Posterior vena cava (tissue), 2 donors: ENCODE measurements at places on chromosomes 12 and 14. TPM values are rescaled to one million over a fixed set of nuclear protein-coding genes. Genes with fewer than 3 reads are reported as not detected.

GRCh38 chr12:20426191-20426590 is 57.9 kb downstream of the PDE3A start:
- peak; percentile 86 for DNase-seq

DNA sequence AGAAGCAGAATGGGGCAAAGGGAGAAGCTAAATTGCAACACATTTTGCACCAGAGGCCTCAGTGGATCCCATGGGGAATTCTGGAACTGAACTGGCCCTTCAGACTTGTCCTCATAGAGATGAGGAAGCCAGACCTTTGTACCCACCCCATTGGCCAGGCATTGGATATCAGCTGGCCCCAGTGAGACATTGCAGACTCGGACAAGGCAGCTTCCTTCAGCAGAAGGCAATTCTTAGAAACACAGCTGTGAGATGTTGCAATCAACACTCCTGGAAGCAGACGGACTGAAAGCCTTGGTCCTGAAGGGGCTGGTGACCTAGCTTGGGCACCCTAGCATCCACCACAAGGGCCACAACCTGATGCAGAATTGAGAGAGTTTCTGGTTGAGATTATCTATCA is 218.1 kb downstream of the MSRB3 start:
- no peak for DNase-seq

The IL26 gene
- not detected for total RNA-seq

GRCh38 chr14:104685216-104685997 is 4.0 kb upstream of the INF2 start:
- DNase-seq = no peak

- DNase-seq = no peak
These were observed 1.2 kb downstream of the VWF start for GRCh38 chr12:6123258-6123657.

DNA sequence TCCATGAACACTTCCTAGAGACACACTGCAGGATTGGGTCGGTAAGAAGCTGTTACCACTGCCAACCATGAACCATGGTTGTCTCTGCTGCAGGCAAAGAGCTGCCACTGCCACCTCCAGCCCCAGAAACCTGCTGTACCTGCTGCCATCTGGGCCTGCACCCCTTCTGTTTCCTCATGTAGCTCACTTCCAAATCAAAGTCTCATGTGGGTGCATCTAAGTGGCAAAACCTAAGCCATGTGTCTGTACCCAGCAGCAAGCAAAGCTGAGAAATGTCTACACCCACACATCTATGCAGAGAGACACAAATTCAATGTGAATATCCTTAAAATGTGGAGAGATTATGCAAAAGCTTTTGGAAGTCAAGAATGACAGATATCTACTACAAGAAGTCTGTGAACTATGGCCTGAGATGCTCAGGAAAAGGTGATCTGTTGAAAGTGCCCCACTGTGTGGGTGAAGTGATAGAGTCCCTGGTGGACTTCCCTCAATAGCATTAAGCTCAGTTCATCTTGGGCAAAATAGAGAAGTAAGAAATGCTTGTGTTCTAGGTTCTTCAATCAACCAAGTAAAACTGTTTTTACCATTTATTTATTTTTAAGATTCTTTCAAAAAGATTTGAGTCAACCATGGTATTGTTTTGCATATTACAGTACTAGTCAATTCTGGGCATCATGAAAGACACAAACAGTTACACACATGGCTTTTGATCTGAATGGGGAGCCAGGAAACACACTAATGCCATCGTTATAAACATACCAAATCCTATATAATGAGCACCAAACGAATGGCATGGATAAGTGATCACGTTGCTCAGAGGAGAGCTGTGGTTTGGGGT is 64.4 kb downstream of the FOS start:
- no peak for DNase-seq

DNA sequence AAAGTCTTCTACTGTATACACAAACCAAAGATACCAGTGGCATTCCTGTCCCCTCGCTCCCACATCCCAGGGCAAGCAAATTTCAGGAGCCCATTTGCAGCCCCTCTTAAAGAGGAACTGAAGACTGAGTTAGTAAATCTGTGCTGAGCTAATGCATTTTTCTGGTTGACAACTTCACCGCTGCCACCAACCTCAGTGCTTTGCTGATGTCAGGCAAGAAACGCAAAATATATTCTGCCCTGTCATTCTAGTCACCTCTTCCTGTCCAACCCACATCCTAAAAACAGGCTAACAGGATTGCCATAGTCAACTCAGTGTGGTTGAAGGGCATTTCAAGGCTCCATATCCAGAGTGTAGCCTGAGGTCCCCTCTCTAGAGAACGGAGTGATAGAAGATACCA is 59.4 kb upstream of the FICD start:
- no peak for DNase-seq

The SPIC gene
- total RNA-seq = not detected

The SIX4 gene
- total RNA-seq = 1.3 TPM

GRCh38 chr12:6953442-6954315 is 2.5 kb downstream of the PTPN6 start:
- peak; percentile 90 for DNase-seq

The MBIP gene
- 19.3 TPM for total RNA-seq

The PKP2 gene
- total RNA-seq = 3.6 TPM

GRCh38 chr12:13144266-13144828 is 40.9 kb upstream of the GSG1 start:
- DNase-seq = no peak

The TCTN1 gene
- 24.0 TPM for total RNA-seq

- no peak for DNase-seq
These were observed 154.8 kb downstream of the PRKCH start for GRCh38 chr14:61476105-61476753.

GRCh38 chr14:52575858-52576257 is 23.2 kb downstream of the GPR137C start:
- DNase-seq = no peak

- peak; percentile 96 for DNase-seq
These were observed 103.8 kb downstream of the RFLNA start for GRCh38 chr12:124398578-124399227.

The CPNE6 gene
- total RNA-seq = 1.3 TPM

- no peak for DNase-seq
These were observed 214.9 kb downstream of the ZFP36L1 start for GRCh38 chr14:68577802-68578541.

DNA sequence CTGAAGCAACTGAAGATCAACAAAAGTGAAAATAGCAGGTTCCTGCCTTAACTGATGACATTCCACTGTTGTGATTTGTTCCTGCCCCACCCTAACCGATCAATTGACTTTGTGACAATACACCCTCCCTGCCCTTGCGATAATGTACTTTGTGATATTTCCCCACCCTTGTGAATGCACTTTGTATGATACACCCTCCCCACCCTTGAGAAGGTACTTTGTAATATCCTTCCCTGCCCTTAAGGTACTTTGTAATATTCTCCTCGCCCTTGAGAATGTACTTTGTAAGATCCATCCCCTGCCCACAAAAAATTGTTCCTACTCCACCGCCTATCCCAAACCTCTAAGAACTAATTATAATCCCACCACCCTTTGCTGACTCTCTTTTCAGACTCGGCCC is 41.4 kb downstream of the BCAT1 start:
- no peak for DNase-seq

DNA sequence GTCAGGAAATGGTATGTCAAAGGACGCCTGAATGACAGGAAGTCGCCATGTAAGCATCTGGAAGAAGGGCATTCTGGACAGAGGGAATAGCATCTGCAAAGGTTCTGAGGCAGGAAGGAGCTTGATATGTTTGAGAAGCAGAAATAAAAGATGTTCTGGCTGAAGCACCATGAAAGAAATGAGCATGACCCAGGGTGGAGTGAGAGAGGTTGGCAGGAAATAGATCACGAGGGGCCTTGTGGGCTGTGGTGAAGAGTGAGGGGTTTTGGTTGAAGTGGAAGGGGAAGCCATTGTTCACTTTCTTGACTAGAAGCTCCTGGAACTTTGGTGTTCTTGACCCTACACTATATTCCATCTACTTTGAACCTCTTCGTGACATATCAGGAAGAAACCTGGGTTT is 99.4 kb upstream of the PARP11 start:
- DNase-seq = no peak

DNA sequence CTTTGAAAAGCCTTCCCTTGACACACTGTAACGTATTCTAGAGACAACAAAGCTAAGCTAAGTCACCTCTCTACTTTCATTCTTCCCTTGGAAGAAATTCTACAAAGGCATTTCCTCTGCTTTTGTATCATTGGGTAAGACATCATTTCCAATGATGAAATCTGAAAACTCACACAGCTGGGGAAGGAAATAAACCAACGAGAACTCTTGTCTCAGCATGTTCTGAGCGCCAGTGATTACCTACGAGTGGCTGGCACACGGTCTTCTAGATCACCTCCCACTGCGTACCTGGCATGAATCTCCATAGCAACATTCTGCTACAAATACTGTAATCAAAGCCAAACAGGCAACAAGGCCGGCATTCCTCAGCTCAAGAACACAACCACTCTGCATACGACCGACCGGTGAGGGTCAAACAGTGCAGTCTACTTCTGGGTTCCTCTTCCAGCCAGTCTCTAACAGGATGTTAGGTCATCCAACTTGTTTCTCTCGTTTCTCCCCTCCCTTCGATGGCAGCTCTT is 7.6 kb downstream of the VPS37B start:
- no peak for DNase-seq

DNA sequence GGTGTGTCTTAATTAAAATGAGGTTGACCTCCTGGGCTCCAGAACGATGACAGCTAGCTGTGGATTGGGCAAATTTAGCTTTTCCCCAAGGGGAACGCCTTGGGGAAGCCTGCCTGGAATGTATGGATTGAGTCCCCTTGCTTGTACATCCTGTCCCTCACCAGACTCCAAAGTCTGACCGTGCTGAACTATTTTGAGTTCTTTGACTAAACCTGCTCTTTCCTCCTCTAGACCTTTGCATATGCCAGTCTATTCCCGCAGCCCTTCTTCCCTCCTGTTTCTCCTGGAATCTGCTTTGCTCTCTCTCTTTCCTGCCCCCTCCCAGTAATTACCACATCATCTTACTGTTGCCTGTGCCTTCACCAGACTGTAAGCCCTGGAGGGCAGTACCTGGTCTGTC is 11.5 kb upstream of the KDM2B start:
- DNase-seq = no peak

- peak; percentile 54 for DNase-seq
These were observed 8.3 kb upstream of the CALCOCO1 start for GRCh38 chr12:53735556-53735955.

GRCh38 chr14:103329401-103330347 is 4.4 kb upstream of the EIF5 start:
- DNase-seq = no peak

- DNase-seq = no peak
These were observed 47.8 kb upstream of the CEP83 start for GRCh38 chr12:94507455-94507854.

The CLEC4C gene
- not detected for total RNA-seq

DNA sequence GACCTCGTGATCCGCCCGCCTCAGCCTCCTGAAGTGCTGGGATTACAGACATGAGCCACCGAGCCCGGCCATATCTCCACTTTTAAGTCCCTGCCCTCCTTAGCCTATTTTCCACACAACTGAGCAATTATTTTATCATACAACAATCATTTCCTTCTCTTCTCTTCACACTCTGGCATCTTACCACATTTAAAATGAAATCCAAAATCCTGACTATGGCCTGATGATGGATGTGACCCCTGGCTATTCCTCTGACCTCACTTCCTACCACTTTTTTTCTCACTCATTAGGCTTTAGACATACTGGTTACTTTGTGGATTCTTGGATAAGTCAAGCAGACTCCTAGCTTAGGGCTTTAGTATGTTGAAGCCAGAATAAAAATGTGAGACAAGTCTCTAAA is 21.9 kb upstream of the EID3 start:
- DNase-seq = no peak

DNA sequence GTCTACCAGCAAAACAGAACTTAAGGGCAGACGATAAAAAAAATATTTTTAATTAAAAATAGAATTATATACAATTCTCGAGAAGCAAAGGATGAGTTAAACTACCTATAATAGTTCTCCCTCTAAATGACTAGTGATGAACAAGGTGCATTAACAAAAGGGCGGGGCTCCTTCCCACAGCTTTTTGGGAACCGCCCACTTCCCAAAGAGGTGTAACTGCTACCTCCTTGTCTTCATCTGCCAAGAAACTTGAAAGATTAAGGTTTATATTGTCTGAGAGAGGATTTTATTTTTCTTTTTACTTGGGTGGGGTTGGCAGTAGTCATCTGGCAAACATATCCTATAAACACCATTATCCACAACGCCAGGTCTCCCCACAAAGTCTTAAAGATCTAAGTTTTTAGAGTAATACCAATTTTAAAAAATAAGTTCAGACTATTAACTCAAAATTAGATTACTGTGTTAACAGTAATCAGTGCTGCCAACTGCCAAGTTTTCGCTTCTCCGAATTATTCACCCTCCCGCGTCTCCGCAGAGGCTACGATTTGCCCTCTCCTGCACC is 938 bp downstream of the RALGAPA1 start:
- DNase-seq = no peak

DNA sequence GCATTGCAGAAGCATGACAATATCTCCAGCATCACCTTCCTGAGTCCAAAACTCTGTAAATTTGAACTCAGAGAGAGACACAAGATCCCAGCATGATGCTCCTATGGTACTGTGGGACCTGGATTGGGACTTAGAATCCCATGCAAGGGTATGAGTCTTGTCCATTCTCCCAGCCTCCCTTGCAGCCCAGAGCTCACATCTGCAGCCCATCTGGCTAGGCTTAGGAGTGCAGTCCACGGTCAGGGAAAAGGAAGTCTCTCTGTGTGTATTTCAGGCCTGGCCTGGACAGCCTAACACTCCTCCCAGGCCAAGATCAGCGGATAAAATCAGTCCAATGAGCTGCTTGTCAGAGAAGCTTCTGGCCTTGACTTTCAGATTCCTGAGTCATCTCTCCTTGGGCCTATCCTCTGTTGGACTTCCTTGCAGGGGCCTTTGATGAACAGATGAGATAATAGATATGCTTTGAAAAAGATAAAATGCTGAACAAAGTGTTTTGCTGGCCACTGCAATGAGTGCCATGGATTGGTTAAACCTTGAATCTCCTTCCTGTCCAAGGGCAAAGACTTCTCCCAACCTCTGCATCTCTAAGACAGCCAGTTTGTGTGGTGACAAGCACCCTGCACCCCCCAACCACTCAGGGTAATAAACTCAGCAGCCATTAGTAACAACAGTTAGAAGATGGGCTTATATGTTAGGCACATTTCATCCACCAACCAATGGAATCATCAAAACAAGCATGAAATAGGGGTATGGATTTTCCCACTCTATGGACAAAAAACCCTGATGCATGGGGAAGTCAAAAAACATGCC is 412.8 kb upstream of the TBX3 start:
- DNase-seq = no peak

GRCh38 chr12:50246197-50246865 is 37.0 kb downstream of the LIMA1 start:
- DNase-seq = no peak

- no peak for DNase-seq
These were observed 6.8 kb downstream of the CCDC198 start for GRCh38 chr14:57486767-57487379.

The CIDEB gene
- total RNA-seq = 10.8 TPM

The RND1 gene
- 0.32 TPM for total RNA-seq
